ENCODE measurements at places on chromosomes 2 and 18.
A peak's percentile ranks its signal among the peaks of the same experiment; 100 is the strongest.

- DNase-seq: no peak
Observed at GRCh38 chr2:132980304-132980703, 310.3 kb upstream of the LYPD1 start.

- DNase-seq: no peak
Observed at GRCh38 chr2:54566896-54567295, 110.8 kb downstream of the SPTBN1 start.

DNA sequence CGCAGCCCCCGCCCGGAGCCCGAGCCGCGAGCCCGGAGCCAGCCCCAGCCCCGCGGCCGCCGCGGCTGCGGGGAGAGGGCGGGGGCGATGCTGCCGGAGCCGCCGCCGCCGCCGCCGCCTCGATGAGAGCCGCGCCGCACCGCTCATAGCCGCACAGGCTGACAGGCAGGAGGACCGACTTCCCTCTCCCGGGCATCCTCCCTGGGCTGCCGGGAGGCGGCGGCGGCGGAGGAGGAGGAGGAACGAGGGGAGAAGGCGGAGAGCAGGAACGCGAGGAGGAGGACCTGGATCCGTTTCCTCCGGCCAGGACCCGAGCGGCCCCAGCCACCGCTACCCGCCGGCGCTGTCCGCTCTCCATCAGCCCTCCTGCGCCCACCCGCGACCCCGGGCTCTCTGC, 370 bp downstream of the KLHL29 start:
- peak; percentile 58 for DNase-seq

- peak; percentile 24 for DNase-seq
Observed at GRCh38 chr2:226121046-226121738, 678.4 kb downstream of the IRS1 start.

DNA sequence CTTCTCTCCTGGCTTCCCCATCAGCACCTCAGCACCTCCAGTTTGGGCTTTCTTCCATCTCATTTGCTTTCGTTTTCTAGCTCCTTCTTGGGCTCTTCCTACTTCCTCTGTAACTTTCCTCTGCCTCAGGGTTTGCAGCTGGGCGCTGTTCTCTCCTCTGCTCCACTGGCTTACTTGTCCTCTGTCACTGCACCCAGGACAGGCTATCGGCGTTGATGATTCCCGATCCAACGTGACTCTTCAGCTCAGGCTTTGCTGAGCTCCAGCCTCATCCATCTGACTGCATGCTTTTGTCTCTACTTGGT, 362.4 kb downstream of the CYRIA start:
- DNase-seq: no peak

GRCh38 chr2:238602223-238602960, 175.7 kb downstream of the ASB1 start:
- DNase-seq: no peak

- no peak for DNase-seq
Observed at GRCh38 chr18:46590103-46590502, 66.9 kb downstream of the LOXHD1 start.

DNA sequence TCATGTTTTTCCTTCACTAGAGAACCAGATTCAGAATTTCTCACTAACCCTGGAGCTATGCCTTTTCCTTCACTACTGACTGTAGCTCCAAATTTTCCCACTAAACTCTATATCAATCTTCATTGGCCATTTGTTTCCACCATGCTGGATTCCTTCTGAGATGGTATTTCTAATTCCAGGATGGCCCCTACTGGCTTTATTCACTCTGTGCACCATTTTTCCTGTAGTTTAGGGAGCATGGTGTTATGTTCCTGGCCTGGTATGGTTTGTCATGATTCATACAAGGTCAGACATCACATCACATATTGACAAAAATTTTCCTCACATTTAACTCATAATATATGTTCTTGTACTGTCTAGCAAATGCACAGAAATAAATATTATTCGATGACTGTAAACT, 229.2 kb upstream of the TFPI start:
- no peak for DNase-seq

DNA sequence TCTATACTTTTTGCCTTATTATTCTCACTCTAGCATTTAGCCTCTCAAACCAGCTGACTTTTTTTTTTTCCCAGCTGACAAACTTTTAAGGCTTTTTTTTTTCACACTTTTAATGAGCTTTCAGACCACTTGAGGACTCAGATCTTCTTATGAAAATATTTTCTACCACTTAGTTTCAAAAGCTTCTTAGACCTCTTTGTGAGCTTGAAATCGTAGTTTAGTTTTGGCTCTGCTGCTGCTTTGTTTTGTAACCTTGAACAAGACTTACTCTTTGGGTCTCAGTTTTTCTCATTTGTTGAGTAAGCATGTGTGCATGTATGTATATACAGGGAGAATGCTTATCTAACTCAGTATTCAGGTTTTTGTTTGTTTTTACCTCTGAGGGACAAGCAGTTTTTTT, 3.5 kb downstream of the NBEAL1 start:
- peak; percentile 25 for DNase-seq

GRCh38 chr2:211881449-211881848, 657.2 kb downstream of the ERBB4 start:
- no peak for DNase-seq

- DNase-seq: no peak
Observed at GRCh38 chr2:151766437-151767153, 32.3 kb upstream of the NEB start.

GRCh38 chr18:59502274-59503175, 143.5 kb upstream of the LMAN1 start:
- peak; percentile 86 for DNase-seq

GRCh38 chr2:189134485-189134884, 45.1 kb downstream of the COL5A2 start:
- DNase-seq: peak; percentile 10

- no peak for DNase-seq
Observed at GRCh38 chr18:12017081-12017480, 35.8 kb downstream of the IMPA2 start.

- DNase-seq: no peak
Observed at GRCh38 chr2:106117347-106117746, 76.8 kb downstream of the UXS1 start.

GRCh38 chr18:56890632-56891031, 239.5 kb downstream of the WDR7 start:
- peak; percentile 87 for DNase-seq

DNA sequence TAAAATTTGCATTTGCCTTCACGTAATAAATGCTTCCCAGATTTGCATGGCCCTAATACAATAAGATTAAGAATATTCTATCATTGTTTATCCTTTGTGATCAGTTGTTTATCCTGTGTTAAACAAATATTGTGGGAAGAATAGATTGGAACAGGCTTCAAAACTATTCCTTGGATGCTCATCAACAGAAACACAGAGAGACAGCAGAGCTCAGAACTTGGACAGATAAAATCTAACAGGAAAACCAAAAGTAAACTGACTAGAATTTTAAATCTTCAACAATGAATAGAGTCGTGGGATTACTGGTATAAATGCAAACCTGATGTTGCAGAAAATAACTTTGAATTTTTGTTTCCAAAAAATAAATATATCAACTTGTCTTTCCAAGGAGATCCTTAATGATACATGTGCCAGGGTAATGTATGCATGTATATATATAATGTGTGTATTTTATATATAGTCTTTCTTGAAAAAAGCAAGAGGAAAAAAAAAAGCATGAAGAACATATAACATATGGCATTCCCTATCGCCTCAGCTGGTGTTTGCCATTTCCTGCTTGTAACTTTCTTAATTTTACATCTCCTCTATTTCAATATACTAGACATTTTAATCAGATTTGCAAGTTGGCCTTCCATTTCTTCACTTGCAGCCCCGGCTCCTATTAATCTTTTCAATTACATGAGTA, 59.9 kb upstream of the TANK start:
- DNase-seq: no peak

DNA sequence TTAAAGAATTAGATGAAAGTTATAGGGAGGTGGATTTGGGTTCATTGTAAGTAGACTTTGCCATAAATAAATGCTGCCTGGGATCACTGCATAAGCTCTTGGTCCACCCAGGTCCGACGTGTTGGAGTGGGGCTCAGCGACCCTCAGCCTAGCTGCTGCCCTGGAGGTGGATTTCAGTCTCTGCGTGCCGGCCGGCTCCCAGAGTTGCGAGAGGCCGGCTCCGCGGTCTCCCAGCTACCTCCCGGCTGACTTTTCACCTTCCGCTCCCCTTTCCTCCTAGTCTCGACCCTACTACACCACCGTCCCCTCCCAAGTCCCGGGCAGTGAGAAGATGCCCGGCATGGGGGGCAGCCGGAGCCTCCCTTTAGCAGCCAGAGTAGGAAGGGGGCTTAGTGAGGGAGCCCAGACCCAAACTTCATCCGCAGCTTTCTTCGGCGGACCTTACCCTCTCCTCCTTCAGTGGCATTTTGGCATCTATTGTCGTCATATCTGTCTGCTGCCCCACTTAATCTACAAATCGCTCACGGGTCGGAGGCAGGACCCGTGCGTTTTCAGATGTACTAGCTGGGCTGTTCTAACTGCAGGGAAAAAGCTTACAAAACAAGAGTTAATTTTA, 8.1 kb downstream of the EMX1 start:
- DNase-seq: no peak

GRCh38 chr2:66525606-66526005, 90.7 kb downstream of the MEIS1 start:
- no peak for DNase-seq

DNA sequence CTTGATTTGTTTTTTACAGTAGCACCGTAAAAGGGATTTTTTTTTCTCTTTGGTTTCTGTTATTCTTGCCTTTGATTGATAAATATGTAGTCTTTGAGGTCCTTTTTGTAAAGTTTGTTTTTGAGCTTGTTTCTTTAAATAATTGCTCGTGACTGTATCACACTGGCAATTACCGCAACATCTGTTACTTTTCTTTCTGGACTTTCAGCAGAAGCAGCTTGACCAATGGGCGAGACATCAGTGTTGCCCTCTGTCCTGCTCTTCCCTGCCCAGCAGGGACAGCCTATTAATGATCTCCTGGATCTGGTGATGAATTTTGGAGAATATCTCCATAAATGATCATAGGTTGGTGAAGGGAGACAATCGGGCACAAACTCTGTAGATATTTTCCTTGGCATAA, 74.9 kb downstream of the TDRD15 start:
- DNase-seq: no peak

- no peak for DNase-seq
Observed at GRCh38 chr2:14297340-14297739, 335.2 kb upstream of the LRATD1 start.

- DNase-seq: no peak
Observed at GRCh38 chr2:162014751-162015150, 59.3 kb downstream of the DPP4 start.

GRCh38 chr18:31738460-31739407, 21.9 kb downstream of the SLC25A52 start:
- DNase-seq: no peak

DNA sequence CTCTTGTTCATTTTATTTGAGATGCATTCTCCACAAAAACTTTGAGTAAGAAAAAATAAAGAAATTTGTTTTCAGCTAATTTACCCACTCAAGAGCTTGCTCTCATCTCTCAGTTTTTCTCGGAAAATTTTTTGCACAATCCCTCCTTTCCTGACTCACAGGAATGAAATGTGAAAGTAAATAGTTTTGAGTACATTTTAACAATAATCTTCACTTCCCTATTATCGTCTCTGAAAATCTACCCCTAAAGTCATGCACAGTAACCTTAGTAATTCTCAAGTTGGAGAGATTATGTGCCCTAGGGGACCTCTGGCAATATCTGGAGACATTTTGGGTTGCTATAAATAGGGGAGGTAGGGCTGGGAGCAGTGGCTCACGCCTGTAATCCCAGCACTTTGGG, 2.6 kb downstream of the CYB5A start:
- peak; percentile 56 for DNase-seq

DNA sequence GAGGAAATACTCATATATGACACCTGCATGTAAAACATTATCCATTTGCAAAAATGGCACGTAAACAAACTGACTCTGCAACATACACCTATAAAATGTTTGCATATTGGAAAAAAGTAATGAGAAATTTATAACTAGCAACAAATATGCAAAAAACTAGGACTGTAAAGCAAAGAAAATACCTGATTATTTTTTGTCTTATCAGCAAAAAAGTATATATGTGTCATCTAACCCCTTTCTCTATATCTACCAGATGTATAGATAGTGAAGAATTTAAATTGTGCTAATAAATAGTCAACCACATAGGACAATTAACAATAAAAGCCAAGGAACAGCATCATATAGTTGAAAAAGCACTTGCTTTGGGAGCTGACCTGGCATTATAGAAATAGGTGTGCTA, 543.8 kb downstream of the LRP1B start:
- DNase-seq: no peak

GRCh38 chr2:1742681-1743395, 1.5 kb downstream of the PXDN start:
- DNase-seq: peak; percentile 95

- no peak for DNase-seq
Observed at GRCh38 chr2:171864357-171864985, 29.6 kb downstream of the SLC25A12 start.

DNA sequence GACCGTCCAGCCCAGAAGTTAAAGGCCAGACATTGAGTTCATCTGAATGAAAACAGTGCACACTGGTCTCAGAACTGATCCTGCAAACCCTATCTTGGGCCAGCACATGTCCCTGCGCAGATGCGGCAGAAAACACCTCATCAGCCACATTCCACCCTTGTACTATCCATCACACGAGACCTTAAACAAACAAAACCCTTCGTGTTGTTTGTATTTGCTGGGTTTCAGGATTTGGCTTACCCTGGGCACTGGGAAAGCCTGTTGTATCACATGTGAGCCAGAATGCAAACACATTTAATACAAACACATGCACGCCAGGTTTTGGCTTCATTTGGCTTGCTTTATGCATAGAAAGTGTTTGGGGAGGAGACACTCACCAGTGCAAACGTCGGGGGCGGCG, 12.5 kb downstream of the WIPF1 start:
- no peak for DNase-seq

DNA sequence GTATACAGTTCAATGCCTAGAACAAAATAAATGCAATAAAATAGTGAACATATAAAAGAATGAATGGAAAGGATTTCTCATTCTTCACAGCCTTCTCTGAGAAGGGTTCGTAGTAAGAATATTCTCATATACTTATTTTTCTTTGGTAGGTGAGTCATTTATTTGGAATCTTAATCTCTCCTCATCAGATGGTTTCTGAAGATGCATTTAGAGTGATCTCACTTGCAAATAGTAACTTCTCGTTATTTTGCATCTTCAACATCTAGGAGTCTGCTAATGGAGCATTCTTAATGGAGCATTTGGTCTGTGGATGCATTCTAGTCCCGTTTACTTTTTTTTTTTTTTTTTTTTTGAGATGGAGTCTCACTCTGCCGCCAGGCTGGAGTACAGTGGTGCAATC, 3.9 kb downstream of the UBXN4 start:
- peak; percentile 73 for DNase-seq

DNA sequence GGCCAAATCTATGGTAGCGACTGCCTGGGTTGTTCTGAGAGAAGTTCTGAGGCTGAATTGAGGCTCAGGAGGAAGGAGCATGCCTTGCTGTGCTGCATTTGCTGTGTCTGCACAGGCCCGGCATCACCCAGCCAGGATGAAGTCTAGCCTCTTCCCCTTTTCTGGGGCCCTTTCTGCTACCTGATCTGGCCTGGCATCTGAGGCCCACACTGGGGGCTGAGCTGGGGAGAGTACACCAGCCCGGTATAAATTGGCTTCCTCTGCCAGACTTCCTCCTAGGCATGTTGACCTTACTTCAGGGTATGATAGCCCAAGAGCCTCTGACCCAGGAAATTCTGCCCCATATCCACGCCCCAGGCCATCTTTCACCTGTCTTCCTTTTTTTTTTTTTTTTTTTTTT, 30.0 kb downstream of the MRPL35 start:
- DNase-seq: no peak

GRCh38 chr18:57931038-57931437, 113.0 kb upstream of the NEDD4L start:
- no peak for DNase-seq

GRCh38 chr2:30456106-30456505, 9.1 kb downstream of the LCLAT1 start:
- no peak for DNase-seq
